Occipital lobe (tissue), 3 donors: ENCODE measurements at places on chromosomes 7 and 10.

- no peak for DNase-seq
Observed at GRCh38 chr7:50970092-50970491, 187.4 kb upstream of the GRB10 start.

DNA sequence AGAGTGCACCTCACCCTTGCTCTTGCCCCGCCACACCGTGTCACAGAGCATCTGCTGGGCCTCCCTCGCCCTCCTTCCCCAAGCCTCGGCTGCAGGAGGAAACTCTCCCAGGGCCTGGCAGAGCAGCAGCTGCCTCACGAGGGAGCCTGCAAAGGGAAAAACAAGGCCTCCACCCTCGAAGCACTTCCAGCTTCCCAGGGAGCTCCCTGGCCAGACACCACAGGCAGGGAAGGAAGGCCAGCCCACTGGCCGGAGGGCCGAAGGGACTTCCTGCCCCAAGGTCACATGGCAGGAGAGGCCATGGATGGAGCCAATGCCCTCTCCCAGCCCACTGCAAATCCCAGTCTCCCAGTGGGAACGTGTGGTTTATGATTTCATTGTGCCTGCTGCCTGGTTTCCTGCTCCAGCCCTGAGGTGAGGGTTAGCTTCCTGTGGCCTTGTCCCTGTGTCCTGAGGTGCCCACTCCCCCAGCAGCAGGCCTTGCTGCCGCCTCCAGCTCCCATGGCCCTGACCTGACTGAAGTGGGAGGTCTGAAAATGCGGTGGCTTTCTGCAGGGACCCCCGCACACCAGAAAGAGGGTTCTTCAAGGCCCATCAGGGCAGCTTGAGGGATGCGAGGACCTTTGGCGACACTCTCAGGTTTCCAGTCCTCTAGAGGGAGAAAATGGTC is 100.5 kb upstream of the PPIF start:
- no peak for DNase-seq

DNA sequence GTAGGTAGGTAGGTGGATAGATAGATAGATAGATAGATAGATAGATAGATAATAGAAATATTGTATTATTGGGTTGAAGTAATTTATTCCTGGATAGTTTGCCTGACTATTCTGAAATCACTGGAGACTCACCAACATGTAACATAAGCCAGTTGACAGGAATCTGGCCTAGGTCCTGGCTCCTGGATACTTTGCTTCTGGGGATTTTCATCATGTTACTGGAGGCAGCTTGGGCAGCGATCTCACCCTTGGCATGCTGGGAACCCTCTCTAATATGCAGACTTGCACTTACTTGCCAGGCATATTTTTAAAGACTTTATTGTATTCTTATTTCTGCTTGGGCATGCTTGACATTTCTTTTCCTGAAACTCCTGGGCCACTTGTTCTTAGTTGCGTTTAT is 709.1 kb upstream of the FZD8 start:
- DNase-seq = no peak

DNA sequence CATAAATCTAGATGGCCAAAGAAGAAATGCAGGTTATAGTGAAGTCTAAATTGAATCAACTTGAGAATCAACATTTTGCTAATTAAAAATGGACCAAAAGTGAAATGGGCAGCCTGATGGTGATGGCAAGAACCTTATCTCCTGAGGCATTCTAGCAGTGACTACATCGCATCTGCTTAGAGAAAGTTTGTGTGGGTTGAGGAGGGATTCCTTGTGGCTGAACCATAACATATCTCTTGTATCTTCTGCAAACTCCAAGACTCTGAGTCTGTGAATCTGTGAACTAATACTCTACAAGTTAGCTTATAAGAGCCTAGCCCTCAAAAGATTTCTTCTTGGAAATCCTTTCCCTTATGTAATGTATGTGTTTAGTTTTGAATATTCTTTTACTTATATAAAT is 85.6 kb downstream of the PRKG1 start:
- DNase-seq = no peak

- DNase-seq = no peak
Observed at GRCh38 chr7:138776166-138776833, 21.5 kb upstream of the TMEM213 start.

GRCh38 chr10:93369588-93370164 is 112.5 kb downstream of the MYOF start:
- no peak for DNase-seq

DNA sequence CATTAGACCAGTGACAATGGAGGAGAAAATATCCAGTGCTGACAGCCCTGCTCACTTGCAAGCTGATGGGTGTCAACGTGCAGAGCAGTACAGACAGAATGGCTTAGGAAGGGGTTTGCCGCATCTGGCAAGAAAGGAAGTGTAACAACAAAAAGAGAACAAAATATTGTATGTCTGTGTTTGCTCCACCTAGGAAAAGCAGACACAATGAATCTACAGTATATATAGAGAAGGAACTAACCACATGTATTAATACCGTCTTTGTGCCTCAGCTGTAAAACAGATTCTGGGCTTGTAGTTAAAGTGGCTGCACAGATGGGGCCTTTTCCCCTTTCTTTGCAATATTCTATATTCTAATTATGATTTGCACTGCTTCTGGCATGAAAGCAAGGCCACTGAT is 281.1 kb upstream of the MEOX2 start:
- no peak for DNase-seq

DNA sequence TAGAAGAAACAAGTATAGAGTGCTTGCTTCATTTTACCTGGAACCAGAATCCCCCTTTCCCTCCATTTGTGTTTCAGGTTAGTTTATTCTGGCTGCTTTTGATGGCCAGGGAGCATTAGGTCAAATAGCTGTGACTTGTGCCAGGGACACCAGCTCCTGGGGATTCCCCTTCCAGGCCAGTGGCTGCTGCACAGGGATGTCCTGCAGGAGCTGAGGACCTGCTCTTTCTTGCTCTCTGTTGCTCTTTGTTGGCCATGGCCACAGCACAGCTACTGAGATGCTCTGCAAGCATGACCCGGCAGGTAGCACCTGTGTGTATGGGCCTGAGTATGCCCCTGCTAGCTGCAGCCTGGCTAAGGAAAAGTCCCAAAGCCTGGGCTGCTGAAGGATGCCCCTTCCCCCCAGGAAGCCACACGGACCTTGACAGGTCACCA is 208.9 kb downstream of the EBF3 start:
- no peak for DNase-seq

DNA sequence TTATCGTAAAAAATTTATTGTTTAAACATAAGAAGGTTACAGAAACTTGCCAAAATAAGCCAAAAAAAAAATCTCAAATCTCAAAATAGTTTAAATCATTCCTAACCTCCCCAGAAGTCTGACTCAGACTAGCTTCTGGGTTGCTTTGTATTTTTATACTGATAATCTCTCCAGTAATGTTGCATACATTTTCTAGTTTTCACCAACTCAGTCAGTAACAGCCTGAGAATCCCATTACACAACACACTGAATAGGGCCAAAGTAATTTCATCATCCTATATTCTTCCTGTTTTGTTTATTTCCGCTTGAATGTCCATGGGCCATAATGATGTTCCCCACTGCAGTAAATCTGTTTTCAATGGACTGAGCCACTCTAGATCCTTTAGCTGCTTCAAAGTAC is 478.5 kb downstream of the GPAM start:
- no peak for DNase-seq

DNA sequence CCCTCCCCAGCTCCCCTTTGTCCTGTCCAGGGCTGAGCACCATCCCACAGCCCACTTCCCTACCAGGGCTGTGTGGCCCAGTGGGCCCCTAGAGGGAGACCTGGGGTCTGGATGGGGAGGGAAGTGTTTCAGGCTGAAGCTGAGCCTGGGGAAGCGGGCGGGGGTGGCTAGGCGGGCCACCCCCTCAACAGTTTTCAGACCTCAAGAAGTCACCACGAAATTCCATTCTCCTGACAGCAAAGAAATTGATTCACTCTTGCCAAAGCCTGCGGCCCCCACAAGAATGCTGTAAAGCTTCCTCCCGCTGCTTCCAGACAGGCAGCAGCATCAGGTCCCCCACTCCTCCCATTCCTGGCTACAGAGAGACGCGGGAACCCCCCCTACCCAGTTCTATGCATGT is 2.5 kb upstream of the LFNG start:
- no peak for DNase-seq

GRCh38 chr7:87548123-87548919 is 52.4 kb downstream of the ABCB1 start:
- DNase-seq = no peak

DNA sequence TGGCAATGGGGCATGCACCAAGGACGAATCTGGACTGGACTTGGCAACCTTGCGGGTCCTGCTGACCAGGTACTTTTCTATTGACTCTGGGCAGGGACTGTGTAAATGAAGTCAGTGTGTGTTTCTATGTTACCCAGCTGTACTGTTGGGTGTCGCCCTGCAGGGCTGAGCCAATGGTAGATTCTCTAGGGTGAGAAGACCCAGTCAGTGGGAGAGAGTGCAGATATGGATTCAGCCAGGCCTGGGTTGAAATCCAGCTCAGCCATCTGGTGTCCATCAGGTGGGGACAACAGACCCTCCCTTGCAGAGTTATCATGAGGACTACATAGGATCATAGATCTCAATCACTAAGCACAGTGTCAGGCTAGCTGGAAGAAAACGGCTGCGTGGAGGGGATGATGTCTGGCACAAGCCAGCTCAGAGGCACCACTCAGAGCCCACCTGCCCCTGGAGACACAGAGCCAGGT is 4.9 kb upstream of the PPIF start:
- no peak for DNase-seq

- no peak for DNase-seq
Observed at GRCh38 chr10:69119896-69120295, 4.1 kb upstream of the VPS26A start.

DNA sequence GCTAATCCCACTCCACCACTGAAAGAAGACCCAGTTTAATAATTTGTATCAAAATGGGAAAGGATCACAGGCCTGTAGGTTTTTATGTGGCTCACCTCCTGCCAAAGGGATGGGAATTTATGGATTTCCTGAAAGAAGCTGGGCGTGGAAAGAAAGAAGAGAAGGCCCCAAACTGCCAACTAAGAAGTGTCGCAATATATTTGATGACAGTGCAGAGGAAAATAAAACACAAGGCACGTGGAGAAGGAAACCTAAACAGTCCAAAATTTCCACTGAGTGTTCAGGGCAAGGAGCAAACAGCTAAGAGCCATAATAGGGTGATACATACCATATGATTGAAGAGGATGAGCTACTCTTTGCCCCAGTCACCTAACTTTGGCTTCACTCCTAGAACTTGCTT is 667.2 kb downstream of the GATA3 start:
- no peak for DNase-seq

- DNase-seq = no peak
Observed at GRCh38 chr7:76364198-76364584, 5.4 kb upstream of the YWHAG start.

DNA sequence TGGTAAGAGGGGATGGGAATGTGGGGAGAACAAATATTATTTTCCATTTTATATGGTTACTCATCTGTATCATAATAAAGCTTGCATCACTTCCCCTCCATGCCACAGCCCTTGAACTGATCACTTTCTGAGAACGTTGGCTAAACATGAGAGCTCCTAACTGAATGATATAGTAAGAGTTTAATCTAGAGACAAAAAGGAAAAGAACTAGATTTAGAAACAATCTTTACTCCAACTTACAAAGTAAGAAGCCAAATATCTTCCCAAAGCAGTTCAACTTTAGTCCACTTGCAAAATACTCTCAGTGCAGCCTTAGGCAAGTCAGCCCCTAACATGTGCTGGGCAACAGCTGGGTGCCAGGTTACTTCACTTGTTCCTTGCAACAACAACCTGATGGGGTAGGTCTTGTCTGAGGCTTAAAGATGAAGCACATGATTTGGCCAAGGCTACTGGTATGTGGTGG is 20.3 kb downstream of the SMURF1 start:
- no peak for DNase-seq

DNA sequence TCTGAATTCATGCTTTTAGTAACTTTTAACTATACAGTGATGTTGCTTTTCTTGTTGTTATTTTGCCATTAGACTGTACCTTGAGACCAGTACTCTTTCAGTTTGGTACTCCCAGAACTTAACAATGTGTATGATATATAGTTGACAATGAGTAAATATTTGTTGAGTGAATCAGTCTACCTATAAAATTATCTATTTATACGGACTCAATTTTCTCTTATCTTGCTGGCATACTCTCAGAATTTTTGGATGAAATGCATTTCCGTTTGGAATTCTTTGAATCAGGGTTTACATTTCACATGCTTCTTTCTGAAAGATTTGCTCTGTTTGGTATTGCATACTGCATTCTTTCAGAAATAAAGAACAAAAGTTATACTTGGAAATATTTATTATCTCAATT is 47.8 kb upstream of the LRRC17 start:
- no peak for DNase-seq

DNA sequence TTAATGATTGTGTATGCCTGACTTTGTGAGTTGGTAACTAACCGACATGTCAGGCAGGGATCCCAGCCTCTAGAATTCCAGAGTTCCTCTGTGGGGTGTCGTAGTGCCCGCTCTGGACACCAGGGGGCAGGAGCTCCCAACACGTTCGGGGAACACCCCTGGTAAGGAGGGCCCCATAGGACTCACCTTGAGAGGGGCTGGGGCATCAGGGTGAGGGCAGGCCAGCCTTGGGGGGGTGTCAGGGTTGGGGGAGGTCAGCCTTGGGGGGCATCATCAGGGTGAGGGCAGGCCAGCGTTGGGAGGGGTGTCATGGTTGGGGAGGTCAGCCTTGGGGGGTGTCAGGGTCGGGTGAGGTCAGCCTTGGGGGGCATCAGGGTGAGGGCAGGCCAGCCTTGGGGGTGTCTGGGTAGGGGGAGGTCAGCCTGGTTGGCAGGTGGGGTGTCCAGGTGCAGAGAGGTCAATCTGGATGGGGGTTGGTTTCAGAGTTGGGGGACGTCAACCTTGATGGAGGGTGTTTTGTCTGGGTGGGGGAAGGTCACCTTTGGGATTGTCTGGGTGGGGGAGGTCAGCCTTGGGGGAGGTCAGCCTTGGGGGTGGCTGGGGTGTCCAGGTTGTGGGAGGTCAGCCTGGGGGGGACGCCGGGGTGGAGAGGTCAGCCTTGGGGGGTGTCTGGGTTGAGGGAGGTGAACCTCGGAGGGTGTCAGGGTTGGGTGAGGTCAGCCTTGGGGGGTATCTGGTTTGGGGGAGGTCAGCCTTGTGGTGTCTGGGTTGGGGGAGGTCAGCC is 45.6 kb upstream of the SUN1 start:
- no peak for DNase-seq
